ENCODE measurements at places on chromosomes 1 and 21. TPM values are rescaled to one million over a fixed set of nuclear protein-coding genes. Genes with fewer than 3 reads are reported as not detected.

GRCh38 chr1:160665330-160666078 is 18.7 kb upstream of the SLAMF1 start:
- DNase-seq = no peak

FAM72C gene
- polyA plus RNA-seq = 3.5 TPM

CRABP2 gene
- polyA plus RNA-seq = 74.4 TPM

DNA sequence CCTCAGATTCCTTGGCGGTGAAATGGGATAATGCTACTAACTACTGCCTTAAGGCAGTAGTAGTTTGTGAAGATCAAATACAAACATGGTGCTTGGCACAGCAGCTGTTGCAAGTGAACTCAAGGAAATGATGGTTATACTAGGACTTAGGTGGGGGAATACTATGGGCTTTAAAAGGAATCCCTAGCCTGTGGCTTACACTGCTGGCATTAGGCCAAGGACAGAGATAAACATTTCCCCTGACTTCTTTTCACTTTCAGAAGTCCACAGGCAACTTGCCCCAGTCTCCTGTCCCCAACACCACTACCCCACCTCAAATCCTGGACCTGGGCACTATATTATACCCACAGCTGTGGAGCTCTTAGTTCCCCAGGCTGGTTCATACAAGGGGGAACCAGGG is 13.1 kb upstream of the VAMP4 start:
- DNase-seq = no peak

DNA sequence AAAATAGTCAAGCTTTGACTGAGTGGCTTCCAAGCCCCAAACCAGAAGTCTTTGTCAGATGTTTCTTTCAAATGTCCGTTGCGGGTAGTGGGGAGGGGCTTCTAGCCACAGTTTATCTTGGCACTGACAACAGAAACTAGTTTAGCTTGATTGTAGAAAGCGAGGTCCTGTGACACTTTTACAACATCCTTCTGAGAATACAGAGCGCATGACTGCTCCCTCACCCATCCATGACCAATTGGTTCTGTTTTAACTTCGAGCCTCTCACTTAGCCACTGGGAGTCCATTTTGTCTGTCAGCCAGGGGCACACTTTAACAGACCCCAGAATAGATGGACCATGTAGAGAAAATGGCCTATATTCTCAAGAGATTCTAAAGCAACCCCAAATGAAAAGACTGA is 199.2 kb upstream of the ST6GALNAC5 start:
- DNase-seq = no peak

GRCh38 chr1:75996196-75996595 is 64.0 kb upstream of the ASB17 start:
- DNase-seq = no peak

- no peak for DNase-seq
Observed at GRCh38 chr1:156748670-156749418, 2.6 kb downstream of the HDGF start.

GRCh38 chr1:201191653-201192260 is 1.1 kb downstream of the IGFN1 start:
- DNase-seq = no peak

DNA sequence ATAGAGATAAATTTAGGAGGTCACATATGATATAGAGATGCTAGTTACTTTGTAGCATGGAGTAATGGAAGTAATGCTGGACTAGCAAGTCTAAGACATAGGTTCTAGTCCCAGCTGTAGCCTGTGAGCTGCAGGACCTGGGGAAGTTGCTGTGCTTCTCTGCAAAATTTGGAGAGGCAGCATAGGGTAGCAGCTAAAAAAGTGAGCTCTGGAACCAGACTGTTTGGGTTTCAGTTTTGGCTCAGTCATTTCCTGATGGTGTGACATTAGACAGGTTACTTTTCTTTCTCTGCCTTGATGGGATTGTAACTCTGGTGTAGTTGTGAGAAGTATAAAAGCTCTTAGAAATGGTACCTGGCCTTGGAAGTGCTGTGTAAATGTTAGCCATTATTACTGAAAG is 3.3 kb downstream of the METTL13 start:
- DNase-seq = no peak

DNA sequence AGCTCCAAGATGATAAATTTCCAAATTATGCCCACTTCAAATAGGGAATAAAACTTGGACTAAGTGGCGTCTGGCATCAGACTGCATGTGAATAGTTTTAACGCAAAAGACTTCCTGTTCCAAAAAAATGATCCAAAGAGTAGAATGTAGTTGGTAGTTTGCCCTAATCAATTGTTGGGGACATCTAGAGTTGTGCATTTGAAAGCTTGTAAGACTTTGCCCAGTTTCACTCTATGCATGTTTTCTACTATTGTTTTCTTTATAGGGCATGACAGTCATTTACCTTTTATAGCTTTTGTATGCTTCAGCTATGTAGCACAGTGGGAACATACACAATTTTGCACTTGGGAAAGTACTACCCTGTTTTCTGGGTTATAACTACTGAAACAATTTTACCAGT is 86.0 kb downstream of the HS2ST1 start:
- no peak for DNase-seq

HRNR gene
- 0.04 TPM for polyA plus RNA-seq
